ENCODE measurements at places on chromosomes 4 and X.
A peak's percentile ranks its signal among the peaks of the same experiment; 100 is the strongest.

DNA sequence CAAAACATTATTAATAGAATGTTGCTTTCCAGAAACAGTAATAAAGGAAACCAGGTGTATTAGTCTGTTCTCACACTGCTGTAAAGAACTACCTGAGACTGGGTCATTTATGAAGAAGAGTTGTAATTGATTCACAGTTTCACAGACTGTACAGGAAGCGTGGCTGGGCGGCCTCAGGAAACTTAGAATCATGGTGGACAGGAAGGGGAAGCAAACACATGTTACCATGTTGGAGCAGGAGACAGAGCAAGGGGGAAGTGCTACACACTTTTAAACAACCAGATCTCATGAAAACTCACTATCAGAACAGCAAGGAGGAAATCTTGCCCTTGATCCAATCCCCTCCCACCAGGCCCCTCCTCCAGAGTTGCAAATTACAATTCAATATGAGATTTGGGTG is 815.8 kb downstream of the TRIML1 start:
- no peak for DNase-seq

GRCh38 chr4:105106426-105106825 is 40.2 kb upstream of the TET2 start:
- no peak for DNase-seq

- DNase-seq = peak; percentile 19
These were observed 119.6 kb downstream of the GATB start for GRCh38 chr4:151641167-151641566.

GRCh38 chr4:19756661-19757060 is 495.0 kb upstream of the SLIT2 start:
- DNase-seq = no peak

- DNase-seq = no peak
These were observed 83.1 kb upstream of the SPIN4 start for GRCh38 chrX:63434206-63434605.

DNA sequence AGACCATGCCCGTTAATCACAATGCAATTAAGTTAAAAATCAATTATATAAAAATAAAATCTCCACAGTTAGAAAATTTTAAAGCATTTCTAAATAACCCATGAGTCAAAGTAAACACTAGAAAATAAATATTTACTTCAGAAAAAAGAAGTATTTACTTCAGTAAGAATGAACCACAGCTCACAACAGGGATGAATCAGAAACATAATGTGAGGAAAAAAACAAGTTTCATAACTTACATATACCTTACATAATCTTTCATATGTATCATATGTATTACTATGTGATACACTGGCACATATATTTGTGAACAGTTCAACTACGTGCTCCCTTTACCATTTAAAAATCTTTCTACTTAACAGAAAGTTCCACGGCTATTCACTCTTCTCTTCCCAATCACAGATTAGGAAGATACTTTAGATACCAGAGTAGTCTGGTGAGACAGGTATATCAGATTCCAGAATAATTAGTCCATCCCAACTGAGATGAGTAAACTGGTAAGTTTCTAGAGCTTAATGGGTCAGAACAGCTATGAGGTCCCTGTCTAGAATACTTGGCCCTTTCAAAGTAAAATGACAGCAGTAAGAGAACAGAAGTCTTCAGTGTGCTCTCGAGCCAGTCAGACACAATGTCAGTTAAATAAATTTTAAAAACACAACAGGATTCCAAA is 70.3 kb downstream of the SH3RF1 start:
- DNase-seq = no peak

- peak; percentile 38 for DNase-seq
These were observed 1.0 kb downstream of the IDUA start for GRCh38 chr4:987624-988513.

GRCh38 chrX:7586126-7586525 is 256.8 kb upstream of the VCX start:
- peak; percentile 25 for DNase-seq

DNA sequence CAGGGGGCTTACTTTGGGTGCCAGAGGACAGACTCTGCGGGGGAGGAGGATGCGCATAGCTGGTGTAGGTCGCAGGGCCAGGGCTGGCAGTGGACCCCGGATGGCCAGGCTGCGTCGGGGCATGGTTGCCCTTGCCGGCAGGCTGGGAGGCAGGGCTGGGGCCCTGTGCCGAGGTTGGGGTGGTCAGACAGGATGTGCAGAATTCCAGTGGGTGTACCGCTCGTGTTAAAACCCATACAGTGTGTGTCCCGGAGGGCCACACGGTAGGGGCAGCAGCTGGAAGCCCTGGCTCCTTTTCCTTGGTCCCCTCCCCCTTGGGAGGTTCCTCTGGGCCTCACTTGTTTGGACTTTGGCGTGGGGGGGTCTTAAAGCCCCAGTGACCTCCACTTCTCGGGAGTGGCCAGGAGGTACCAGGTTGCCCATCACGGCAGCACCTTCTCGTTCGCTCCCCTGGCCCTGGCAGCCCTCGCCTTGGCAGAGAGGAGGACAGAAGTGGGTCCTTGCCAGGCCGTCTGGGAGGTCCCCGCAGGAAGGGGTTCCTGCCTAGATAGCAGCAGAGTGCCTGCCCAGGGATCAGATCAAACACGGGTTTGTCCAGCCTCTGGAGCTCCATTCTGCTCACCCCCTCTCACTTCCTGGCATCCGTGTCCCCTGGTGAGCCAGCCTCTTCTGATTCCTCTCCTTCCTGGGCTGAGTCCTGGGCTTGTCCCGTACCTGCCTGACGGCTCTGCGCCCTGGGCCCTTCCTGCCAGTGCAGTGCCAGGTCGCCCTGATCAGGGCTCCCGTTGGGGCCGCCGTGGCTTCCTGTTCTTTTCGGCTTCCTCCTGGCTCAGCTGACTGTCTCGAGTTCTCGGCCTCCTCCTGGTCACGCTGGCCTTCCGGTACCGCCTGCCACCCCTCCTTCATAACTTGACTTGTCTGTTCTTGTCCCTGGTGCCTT is 56.7 kb upstream of the HGFAC start:
- DNase-seq = no peak

- DNase-seq = peak; percentile 27
These were observed 278.4 kb downstream of the IL15 start for GRCh38 chr4:141914746-141915145.

GRCh38 chr4:85656759-85657505 is 182.0 kb downstream of the ARHGAP24 start:
- DNase-seq = no peak

- DNase-seq = no peak
These were observed 83.3 kb downstream of the STK32B start for GRCh38 chr4:5134620-5135019.

- DNase-seq = no peak
These were observed 32.3 kb downstream of the GAB3 start for GRCh38 chrX:154718616-154719015.

- no peak for DNase-seq
These were observed 250.4 kb downstream of the TMA16 start for GRCh38 chr4:163744861-163745260.

- DNase-seq = peak; percentile 41
These were observed 139.4 kb downstream of the PJA1 start for GRCh38 chrX:69025802-69026301.

GRCh38 chrX:153501530-153501929 is 6.8 kb downstream of the BGN start:
- DNase-seq = no peak

DNA sequence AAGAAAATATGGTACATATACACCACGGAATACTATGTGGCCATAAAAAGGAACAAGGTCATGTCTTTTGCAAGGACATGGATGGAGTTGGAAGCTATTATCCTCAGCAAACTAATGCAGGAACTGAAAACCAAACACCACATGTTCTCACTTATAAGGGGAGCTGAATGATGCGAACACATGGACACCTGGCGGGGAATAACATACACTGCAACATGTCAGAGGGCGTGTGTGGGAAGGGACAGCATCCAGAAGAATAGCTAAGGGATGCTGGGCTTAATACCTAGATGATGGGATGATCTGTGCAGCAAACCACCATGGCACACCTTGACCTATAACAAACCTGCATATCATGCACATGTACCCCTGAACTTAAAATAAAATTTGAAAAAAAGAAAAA is 19.5 kb upstream of the CNKSR2 start:
- DNase-seq = no peak

GRCh38 chr4:64940698-64941097 is 531.4 kb upstream of the TECRL start:
- peak; percentile 39 for DNase-seq

GRCh38 chr4:144564358-144564757 is 81.6 kb upstream of the HHIP start:
- DNase-seq = peak; percentile 58

DNA sequence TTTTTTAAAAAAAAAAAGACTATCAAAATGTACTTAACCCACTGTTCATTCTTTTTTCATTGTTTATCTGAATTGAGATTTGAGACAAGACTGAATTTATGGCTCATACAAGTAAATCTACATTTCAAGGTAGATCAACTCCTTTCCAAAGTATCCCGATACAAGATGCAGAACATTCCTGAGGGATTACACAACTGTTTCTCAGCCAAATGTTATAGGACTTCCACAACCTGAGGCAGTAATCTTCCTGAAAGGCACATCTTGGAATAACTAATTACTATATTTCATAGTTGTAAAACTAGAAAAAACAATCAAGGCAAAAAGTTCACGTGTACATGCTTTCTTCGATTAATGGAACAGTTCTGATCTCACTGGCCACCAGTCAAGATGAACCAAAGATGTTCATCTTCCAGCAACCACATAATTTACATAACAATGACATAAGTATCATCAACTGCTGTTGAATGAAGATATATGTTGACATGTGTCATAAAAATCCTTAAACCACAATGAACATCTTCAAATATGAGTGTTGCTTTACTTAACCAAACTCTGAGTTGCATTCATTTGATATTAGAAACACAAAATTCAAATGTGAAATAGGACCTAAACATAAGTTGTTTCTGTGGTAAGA is 225.2 kb upstream of the DKK2 start:
- peak; percentile 38 for DNase-seq

DNA sequence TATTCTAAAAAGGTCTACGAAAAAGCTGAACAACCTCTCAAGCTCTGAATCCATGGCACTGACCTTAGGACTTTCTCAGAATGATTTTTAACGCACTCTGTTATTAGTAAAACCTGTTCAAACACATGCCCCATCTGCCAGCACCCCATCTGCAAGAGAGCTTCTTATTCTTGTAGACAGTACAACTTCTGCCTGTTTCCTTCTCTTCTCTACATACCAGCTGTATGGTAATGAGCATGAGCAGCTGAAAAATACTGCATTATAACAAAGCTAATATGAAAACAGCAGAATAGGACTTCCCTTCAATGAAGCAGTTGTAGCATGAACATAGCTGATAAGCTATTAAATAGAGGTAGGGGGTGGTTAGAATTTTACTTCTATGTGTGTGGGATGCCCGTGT is 167.9 kb downstream of the FBXW7 start:
- DNase-seq = no peak

DNA sequence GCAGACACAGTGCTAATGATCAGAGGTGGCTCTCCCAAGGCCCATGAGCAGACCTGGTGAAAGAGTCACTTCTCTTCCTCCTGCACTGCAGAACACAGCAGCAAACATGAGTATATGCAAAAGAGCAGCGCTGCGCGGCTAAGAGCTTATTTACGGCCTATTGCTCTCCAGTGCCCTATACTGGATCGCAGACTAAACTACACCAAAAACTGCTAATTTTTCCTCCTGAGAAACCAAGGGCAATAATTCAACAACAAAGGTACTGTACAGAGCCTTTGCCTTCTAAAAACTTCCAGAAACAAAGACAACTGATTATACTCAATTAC is 702.5 kb downstream of the ARAP2 start:
- no peak for DNase-seq

DNA sequence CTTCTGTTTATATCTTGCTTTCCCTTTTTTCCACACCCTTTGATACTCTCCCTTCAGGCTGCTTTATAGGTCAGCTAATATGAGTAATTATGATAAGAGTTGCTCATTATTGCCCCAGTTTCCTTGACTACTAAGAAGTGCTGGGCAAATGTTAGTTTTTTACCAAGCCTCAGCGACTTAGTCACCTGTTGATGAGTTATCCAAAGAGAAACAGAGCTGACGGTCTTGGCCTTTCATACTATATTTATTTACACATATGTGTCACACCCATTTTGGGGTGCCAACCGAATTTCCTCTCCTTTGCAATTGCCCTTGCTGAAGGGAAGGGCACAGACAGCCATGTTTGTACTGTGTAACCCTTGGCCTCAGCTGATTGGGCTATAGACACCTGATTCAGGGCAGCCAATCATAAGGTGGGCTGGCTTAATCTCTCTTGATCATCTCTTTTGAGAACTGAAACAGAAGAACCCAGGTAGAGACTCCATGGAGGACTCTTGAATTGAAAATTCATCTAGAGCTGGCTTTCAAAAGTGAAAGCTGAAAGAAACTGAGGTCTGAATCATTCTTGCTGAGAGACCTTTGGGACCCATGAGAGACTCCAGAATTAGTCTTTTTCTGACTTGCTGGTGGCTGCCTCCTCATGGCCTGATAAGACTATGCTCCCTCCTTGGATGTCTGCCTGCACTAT is 111.7 kb upstream of the RPS6KA3 start:
- DNase-seq = peak; percentile 6

GRCh38 chr4:77194366-77194765 is 37.4 kb downstream of the CCNG2 start:
- no peak for DNase-seq

DNA sequence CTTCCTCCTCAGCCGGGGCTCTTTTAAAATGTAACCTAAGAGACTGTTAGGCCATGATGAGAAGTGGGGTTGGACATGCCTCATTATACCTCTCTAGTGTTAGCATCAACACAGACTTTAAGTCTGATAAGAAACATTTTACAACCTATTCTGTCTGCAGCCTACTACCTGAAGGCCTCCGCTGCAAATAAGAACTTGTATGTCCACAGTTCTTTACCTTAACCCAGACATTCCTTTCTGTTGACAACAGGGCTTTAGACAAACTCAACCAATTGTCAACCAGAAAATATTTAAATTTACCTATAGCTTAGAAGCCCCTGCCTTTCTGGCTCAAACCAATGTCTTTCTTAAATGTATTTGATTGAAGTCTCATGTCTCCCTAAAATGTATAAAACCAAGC is 1418.6 kb downstream of the STIM2 start:
- DNase-seq = no peak

DNA sequence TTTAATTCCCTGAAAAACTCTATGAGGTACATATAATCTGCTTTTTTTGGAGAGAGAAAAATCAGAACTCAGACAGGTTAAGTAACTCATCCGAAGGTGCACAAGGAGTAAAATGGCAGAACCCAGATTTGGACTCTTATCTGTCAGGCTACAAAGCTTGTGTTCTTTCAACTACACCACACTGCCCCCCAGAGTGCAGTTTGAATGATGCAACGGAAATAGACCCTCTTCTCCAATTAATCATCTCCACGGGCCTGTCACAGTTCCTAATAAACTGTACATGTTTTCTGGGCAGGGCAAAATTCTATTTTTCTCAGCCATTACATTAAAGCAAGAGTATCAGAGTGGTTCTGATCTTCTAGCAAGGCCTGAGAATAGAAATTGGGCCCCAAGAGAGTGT is 35.3 kb upstream of the DCX start:
- peak; percentile 2 for DNase-seq

DNA sequence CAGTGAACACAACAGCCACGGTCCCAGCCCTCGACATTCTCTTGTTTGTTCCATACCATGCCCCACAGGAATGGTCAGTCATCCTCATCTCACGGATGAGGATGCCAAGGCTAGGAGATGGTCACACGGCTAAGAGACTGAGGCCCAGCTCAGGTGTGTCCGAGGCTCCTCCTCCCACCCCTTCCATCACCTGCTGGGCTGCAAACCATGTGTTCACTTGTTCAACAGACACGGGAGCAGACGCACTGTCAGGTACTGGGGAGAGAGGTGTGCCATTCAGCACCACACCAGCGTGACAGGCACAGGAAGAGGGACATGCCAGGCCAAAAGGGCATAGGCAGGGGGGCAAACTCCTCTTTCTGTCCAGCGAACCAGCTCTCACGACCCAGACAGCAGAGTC is 45.9 kb downstream of the ABLIM2 start:
- no peak for DNase-seq

Measured in fibroblast of skin of back (primary cell).